ENCODE measurements at places on chromosomes 11 and 22.
A peak's percentile ranks its signal among the peaks of the same experiment; 100 is the strongest.

GRCh38 chr22:49856766-49857618, 3.3 kb downstream of the ZBED4 start:
- DNase-seq, result no peak

- DNase-seq, result peak; percentile 55
Observed at GRCh38 chr11:235609-235996, 539 bp downstream of the SIRT3 start.

- no peak for DNase-seq
Observed at GRCh38 chr11:42657169-42657568, 654.6 kb upstream of the API5 start.

GRCh38 chr11:109795234-109795633, 298.0 kb upstream of the ZC3H12C start:
- no peak for DNase-seq

DNA sequence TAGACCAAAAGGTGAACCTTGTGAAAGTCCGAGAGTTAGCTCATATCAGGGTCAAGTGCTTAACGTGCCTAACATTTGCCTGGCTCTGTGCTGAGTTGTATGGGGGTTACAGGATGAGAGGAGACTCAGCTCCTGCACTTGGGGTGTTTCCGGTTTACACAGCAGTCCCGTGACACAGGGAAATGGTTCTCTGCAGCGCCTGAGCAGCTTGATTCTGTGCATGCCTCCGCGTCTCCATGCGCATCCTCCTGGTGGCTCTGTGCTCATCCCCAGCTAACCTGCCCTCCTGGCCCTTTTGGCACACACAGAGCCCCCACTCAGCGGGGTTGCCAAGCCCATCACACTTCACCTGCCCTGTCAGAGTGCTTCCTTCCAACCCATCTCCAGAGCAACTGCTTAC, 238.3 kb upstream of the TBCEL start:
- no peak for DNase-seq

DNA sequence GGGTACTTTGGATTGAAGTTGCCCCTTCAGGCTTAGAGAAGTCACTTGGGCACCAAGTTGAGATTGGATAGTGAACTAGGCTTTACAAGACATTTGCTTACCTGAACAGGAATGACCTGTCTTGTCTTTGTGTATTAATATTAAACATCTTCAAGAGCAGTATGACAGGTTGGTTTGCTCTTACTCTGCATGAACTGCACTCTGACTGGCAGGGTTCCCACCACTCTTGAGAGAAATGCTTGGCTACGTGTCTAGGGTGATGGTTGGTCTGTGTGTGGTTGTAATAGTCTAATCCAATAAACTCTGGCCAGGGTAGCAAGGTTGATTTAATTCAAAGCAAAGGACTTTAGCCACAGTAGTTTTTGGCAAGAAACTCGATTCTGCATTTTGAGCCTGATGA, 20.1 kb upstream of the SPTBN2 start:
- no peak for DNase-seq

DNA sequence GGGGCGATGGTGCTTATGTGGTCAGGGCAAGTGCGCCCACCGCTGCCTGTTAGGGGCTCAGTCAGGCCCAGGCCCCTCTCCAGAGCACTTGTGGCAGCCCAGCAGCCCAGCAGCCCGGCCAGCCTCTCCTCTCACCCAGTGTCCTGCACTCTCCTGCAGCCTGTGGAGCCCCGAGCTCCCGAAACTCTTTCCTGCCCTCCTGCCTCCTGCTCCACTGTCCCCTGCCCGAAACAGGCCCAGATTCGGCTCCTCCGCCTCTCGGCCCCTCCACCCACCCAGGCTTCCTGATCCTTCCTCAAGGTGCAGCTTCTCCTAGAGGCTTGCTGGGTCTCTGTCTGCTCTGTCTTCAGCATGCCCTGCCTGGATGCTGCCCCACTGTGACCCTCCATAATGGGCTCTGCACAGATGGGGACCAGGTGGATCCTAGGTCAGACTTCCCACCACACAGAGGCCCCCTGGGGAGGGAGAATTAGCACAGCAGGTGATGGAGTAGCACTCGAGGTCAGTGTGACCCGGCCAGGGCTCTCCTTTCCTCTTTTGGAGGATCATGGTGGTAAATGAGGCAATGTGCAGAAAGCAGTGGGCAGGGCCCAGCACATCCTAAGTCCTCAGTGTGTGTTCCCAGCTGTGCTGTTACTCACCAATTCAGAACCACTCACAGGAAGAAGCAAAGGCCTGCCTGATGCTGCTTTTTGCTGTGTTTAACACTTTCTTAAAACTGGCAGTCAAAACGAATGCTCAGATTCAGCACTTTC, 18.6 kb upstream of the NAP1L4 start:
- DNase-seq, result no peak

DNA sequence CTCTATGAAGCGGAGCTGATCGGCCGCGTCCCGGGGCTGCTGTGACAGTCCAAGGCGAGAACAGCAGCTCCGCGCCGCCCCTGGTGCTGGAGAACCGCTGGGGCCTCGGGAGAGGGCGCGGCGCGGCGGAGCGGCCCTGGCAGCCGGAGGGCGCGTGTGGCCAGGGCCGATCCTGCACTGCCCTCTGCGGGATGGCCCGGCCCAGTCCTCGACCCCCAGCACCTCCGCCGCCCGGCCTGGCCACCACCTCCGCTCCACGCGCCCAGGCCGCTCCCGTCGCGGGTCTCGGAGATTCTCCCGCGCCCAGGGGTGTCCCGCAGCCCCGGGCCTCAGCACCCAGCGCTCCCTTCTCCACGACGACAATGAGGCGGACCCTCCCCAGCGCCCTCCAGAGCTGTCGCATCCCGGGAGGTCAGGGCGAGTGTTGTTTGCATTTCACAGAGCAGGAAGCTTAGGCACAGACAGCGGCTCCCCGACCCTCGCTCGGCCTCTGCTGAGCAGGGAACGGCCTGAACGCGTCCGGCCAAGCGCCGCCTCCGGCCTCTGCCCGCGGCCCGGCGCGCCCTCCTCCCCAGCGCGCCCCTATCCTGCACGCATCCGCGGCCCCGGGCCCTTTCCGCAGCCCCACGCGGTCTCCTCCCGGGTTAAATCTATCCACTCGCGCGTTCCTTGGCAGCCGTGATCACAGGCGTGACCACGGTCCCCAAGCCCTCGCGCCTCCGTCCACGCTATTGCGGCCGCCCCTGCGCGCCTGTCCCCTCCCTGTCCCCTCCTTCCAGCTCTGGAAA, 109.7 kb downstream of the WNT7B start:
- DNase-seq, result no peak

GRCh38 chr11:100639140-100639539, 47.9 kb upstream of the ARHGAP42 start:
- no peak for DNase-seq

DNA sequence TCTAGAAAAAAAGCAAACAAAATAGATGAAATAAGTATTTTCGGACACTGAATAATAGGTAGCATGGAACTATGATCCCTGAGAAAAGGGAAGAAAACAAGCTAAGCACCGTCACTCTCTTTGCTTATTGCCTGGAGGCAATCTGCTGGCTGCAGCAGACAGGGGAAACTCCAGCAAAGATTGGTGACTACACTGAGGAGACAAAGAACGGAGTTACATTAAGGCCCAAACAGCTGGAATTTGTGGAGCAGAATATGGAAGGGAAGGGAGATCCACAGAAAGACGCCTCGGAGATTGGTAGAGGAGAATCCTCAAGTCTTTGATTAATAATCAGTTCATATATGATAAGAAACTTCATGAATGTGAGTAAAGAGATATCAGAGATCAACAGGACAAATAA, 150.2 kb downstream of the TYR start:
- no peak for DNase-seq

DNA sequence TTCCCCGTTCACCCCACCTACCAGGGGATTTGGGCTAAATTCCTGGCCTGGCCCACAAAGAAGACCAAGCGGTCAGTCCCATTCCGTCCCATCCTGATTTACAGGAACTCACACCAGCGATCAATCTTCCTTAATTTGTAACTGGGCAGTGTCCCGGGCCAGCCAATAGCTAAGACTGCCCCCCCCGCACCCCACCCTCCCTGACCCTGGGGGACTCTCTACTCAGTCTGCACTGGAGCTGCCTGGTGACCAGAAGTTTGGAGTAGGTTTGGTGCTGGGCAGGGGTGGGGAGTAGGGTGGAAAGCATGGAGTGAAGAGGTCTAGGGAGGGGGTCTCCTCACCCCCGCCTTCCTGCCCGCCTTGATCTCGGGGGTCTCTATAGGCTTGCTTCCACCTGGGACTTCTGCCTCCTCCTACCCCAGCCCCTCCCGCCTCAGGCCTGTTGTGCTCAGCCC, at the start of gene SERPING1:
Gene SERPING1, plus strand, starts transcription at position 225 of the 455 bp plus-strand sequence. CDS start 586 bp downstream, outside the sequence.
- DNase-seq, result no peak

DNA sequence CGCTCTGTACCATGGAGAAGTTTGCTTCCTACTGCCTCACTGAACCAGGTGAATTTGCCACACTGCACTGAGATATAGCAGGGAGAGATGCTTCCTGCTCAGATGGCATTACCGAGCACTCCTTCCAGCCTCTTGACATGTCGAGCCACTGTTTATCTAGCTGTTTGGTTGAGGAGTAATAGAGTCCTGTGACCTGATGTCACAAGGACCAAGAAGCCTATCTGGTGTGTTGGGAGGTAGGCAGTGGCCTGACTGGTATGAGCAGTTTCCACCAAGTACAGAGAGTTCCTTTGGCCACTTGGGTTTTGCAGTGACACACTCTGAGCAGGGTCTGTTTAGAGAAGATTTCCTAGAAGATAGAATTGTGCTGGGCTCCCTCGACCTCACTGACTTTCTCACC, 5.2 kb downstream of the ACAD8 start:
- no peak for DNase-seq

- no peak for DNase-seq
Observed at GRCh38 chr11:91293119-91293518, 931.5 kb upstream of the FAT3 start.

DNA sequence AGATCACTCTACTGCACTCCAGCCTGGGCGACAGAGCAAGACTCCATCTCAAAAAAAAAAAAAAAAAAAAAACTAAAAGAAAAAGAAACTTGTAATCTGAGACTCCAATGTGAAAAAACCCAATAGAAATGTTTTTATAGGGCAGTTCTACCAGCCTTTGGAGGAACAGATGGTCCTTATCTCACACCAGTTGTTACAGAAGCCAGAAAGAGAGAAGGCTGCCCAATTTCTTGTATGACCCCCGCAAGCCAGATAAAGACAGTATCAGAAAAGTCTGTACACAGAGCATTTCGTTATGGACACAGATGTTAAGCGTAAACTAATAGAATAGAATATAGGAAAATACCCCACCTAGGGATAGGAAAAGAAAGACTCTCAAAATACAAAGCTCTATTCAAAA, 11.3 kb upstream of the TSGA10IP start:
- DNase-seq, result no peak
